Activated CD4-positive, CD25-positive, alpha-beta regulatory T cell treated with anti-CD3 and anti-CD28 coated beads, Interleukin-2, amount 50 U/mL, for 24 hours (primary cell): ENCODE measurements at places on chromosomes 5 and 9.

DNA sequence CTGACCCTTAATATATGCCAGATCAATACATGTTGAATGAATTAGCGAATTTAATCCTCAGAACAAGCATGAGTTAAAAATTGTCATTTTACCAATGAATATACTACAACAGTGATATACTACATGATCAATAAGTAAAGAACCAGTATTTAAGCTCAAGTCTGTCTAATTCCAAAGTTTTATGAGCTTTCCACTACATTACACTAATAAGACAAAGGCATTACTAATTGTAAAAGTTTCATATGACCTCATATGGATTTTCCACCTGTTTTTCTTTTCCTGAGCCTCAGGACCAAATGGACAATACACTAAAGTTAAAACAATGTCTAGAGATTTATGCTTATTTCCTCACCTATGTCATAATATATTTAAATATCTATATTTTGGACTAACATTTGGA is 80.8 kb downstream of the OXCT1 start:
- ATAC-seq = no peak

DNA sequence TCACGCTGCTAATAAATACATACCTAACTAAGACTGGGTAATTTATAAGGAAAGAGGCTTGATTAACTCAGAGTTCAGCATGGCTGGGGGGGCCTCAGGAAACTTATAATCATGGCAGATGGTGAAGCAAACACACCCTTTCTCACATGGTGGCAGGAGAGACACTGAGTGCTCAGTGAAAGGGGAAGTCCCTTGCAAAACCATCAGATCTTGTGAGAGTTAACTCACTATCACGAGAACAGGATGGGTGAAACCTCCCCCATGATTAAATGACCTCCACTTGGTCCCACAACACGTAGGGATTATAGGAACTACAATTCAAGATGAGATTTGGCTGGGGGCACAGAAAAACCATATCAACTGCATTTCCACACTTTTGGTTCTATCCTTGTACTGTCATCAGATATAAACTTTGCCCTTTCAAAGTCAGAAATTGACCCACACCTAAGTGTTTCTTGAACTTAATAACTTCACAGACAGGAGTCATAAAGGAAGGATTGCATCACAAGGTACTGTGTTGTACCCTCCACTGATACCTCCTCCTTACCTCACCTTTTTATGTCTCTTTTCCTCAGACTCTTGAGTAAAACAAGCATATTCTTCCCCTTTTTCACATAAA is 319.1 kb upstream of the PIK3R1 start:
- ATAC-seq = no peak

- ATAC-seq = no peak
These were observed 54.6 kb downstream of the FGF10 start for GRCh38 chr5:44334622-44335021.

DNA sequence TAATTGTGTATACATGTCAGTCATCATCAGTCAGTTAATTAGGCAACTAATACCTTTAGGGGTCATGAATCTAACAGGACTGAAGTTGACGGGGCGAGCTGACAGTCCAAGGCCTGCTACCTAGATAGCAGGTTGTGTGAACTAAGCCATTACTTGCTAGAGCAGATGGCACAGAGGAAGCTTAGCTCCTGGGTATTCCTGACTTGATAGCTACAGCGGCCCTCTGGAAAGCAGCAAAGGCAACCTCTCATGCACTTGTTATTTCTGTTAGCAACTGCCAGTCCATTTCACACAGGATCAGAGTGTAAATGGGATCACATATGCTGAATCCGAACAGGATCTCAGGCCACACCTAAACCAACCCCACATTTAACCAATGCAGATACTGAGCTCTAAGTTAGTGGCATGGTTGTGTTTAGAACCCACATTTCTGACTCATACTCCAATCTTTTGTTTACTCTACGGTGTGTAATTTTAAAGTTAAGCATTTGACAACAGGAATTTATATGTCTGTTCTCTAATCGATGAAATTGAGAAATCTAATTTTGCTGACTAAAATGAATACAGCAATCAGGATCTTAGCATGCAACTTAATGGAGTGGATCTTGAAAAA is 521.3 kb upstream of the ZNF608 start:
- no peak for ATAC-seq

GRCh38 chr5:84259283-84260045 is 125.2 kb downstream of the EDIL3 start:
- no peak for ATAC-seq

DNA sequence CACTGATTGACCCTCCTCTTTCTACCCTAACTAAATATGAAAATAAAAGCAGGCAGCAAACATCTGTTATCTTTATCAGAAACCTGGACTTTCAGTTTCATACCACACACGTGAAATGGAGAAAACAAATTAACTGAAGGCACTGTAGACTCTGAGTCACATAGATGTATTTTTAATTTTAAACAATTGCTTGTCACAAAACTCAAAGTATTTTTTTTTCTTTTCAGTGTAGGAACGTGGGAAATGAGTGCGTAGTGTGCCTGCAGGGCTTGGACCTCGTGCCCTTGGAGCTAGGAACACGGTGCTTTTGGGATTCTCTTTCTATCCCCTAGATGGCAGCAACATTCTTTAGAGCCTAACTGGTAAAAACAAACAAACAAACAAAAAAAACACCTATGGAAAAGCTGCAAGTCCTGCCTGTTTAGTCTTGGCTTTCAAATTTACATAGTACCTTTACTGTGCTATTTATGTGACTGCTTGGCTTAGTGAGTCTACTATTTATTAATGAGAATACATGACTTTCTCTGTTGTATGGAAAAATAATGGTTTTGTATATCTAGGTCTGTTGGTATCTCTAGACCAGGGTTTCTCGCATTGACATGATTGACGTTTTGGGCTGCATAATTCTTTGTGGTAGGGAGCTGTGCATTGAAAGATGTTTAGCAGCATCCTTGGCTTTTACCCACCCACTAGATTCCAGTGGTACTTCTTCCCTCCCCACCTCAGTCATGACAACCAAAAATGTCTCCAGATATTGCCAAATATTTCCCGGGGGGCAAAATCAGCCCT is 16.8 kb upstream of the ACTBL2 start:
- peak; percentile 75 for ATAC-seq

DNA sequence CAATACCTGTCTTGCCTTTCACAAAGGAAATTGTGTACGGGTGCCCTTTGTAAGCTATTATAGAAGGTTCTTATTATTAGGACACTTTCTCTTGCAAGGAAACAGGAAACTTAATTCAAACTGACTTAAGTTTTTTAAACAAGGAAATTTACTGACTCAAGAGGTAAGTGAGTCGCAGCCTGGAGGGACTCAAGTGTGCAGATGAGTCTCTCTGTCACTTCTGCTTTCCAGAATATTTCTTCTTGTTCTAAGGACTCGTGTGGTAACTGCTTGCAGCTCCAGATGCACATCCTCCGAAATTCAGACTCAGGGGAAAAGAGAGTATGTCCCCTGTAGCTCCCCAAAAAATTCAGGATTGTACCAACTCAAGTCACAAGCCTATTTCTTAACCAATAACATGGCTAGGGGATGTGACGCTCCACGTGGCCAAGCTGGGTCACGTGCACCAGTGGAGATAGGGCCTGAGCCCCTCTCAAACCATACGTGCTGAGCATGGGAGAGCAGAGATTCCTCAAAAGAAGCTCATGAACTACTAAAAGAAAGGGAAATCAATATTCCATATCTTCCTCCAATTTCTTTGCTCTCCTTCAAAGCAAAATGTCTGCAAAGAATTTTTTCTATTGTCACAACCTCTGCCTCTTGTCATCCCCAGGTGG is 49.2 kb upstream of the ERCC6L2 start:
- no peak for ATAC-seq
